NCI-H2081 treated with DMSO at 0.1 percent for 48 hours (cell line): ENCODE measurements at places on chromosomes 2 and 18.

- no peak for DNase-seq
Measured at GRCh38 chr18:68757126-68757525, 40.8 kb upstream of the CCDC102B start.

GRCh38 chr2:168490015-168490874, 34.2 kb downstream of the CERS6 start:
- DNase-seq = no peak

DNA sequence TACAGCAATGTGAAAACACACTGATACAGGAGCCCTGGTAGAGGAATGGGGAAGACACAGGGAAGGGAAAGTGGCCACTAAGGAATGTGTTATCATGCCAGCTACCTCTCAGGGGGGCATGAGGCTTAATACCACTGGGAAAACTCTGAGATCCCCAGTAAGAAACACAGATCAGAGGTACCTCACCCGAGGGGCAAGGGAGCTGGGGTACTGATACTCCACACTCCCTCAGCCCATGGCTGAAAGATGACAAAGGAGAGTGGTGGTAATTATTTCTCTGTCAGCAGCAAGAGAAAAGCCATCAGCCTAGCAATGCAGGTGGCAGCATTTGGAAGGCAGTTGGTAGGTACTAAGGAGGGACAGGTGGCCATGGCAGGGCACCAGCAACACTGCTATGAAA, 434.8 kb downstream of the NBAS start:
- DNase-seq = no peak

DNA sequence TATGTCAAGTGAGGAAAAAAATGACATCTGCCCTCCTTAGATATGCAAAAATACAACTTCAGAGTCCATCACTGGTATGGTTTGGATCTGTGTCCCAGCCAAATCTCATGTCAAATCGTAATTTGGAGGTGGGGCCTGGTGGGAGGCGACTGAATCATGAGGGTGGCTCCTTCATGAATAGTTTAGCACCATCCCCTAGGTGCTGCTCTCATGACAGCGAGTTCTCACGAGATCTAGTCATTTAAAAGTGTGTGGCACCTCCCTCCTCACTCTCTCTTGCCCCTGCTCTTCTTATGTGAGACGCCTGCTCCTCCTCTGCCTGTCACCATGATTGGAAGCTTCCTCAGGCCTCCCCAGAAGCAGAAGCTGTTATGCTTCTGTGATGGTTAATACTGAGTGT, 5.9 kb upstream of the PSMA8 start:
- DNase-seq = no peak

- DNase-seq = no peak
Measured at GRCh38 chr2:148926291-148926961, 51.4 kb downstream of the KIF5C start.

DNA sequence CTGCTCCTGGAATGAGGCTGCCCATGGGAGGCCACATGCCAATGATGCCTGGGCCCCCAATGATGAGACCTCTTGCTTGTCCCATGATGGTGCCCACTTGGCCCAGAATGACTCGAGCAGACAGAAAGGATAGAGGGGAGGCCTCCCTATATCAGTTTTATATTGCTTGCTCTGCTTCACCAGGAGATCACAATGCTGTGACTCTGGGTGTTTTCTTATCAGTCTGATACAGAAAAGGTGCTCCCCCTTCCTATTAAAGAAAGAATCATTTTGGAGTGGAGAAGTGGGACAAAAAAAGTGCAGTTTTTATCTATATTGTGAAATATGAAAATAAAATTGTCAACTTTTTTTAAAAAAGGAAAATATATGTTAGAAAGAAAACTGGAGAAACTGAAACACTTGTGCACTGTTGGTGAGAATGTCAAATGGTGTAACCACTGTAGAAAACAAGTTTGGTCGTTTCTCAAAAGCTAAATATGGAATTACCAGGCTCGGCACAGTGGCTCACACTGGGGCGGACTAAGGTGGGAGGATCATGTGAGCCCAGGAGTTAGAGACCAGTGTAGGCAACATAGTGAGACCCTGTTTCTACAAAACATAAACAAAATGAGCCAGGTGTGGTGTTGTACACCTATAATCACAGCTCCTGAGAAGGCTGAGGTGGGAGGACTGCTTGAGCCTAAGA, 21.8 kb downstream of the LPIN2 start:
- DNase-seq = no peak

GRCh38 chr2:207397917-207398655, 131.7 kb upstream of the CREB1 start:
- no peak for DNase-seq

DNA sequence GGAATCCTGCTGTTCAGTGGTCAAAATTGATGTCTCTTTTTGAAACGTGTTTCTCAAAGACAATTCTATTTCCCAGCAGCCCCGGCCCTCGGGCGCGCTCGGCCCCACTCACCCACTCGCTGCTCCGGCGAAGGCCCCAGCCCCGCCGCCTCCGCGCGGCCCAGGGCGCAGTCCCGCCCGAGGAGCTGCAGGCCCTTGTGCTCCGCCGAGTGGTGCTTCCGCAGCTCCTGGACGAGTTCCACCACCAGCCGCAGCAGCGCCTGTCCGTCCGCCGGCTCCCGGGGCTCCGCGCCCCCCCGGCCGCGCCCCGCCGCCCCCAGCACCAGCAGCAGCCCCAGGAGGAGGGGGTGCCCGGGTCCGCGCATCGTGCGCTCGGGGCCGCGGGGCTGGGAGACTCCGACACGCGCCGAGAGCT, 413 bp downstream of the ALKAL2 start:
- DNase-seq = no peak

- no peak for DNase-seq
Measured at GRCh38 chr2:239898292-239898925, 126.7 kb downstream of the NDUFA10 start.

DNA sequence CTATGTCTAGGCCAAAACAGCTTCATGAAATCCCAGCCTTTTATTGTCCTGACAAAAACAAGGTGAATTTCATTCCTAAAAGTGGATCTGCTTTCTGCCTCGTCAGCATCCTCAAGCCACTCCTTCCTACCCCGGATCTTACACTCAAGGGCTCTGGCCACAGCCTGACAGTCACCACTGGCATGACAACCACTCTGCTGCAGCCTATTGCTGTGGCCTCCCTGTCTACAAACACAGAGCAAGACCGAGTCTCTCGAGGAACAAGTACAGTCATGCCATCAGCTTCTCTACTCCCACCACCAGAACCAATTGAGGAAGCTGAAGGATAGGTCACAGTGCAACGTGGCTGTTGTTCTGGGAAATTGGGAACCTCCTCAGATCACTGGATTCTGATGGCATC, 106.1 kb downstream of the ICA1L start:
- DNase-seq = no peak

DNA sequence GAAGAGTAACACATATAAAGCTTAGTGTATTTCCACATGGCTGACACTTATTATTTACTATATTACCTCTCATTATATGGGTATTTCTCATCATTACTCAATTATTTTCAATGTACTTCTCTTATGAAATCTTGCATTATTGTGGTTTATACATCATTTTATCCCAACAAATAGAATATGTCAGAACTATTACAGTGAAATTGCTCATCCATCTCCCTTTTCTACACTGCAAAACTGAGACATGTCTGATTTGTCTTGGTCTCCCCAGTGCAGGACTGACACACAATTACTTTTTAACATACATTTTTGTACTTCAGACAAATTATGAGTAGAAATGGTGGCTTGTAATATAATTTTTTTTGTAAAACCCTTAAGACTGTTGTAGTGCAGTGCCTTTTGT, 600.9 kb downstream of the PLCL1 start:
- DNase-seq = no peak

DNA sequence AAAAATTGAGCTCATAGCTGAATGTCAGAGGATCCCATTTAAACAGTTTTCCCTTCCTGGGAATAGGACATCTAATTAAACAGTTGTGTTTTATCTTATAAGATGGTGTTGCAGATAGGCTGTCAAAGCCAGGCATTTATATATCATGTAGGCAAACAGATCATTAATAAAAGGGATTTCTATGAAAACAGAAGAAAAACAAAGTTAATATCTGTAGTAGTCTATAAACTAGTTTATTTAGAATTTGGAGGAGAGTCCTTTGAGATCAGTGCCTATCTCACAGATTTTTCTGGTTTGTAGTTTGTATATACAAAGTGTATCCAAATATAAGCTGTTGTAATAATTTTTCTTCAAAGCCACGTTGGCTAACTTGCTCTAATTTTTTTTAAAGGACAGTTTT, 1738.2 kb upstream of the PIK3C3 start:
- DNase-seq = no peak

GRCh38 chr18:52567360-52567759, 227.4 kb downstream of the DCC start:
- DNase-seq = no peak
